ENCODE measurements at places on chromosomes 7 and 10. TPM values are rescaled to one million over a fixed set of nuclear protein-coding genes. Genes with fewer than 3 reads are reported as not detected.

GBX1 gene
- not detected for total RNA-seq

ACSL5 gene
- 8.6 TPM for total RNA-seq

SPDYE6 gene
- not detected for total RNA-seq

DBNL gene
- 87.6 TPM for total RNA-seq

SKIDA1 gene
- total RNA-seq: 0.32 TPM

CXCL12 gene
- 69.9 TPM for total RNA-seq

CDH23 gene
- under 0.01 TPM for total RNA-seq

SRRM3 gene
- total RNA-seq: 0.64 TPM

ARHGEF5 gene
- total RNA-seq: 1.9 TPM

CDHR3 gene
- 9.1 TPM for total RNA-seq

AKR1D1 gene
- total RNA-seq: not detected

HELLS gene
- 39.7 TPM for total RNA-seq

TCERG1L gene
- not detected for total RNA-seq
